Testis (tissue), 5 donors: ENCODE measurements at places on chromosomes 7 and 10. TPM values are rescaled to one million over a fixed set of nuclear protein-coding genes. Genes with fewer than 3 reads are reported as not detected.
A peak's percentile ranks its signal among the peaks of the same experiment; 100 is the strongest.

CDCA7L gene
- 47.1 TPM for total RNA-seq

GRCh38 chr10:23319835-23320234 lies 24.8 kb downstream of the C10orf67 start:
- no peak overlapping the region for H3K4me3 ChIP-seq
- DNase-seq = no peak
- H3K27me3 ChIP-seq = no peaks in the 10 kb centered on the region
- no peaks in the 10 kb centered on the region for H3K36me3 ChIP-seq
- no peaks in the 10 kb centered on the region for H3K4me1 ChIP-seq

DNA sequence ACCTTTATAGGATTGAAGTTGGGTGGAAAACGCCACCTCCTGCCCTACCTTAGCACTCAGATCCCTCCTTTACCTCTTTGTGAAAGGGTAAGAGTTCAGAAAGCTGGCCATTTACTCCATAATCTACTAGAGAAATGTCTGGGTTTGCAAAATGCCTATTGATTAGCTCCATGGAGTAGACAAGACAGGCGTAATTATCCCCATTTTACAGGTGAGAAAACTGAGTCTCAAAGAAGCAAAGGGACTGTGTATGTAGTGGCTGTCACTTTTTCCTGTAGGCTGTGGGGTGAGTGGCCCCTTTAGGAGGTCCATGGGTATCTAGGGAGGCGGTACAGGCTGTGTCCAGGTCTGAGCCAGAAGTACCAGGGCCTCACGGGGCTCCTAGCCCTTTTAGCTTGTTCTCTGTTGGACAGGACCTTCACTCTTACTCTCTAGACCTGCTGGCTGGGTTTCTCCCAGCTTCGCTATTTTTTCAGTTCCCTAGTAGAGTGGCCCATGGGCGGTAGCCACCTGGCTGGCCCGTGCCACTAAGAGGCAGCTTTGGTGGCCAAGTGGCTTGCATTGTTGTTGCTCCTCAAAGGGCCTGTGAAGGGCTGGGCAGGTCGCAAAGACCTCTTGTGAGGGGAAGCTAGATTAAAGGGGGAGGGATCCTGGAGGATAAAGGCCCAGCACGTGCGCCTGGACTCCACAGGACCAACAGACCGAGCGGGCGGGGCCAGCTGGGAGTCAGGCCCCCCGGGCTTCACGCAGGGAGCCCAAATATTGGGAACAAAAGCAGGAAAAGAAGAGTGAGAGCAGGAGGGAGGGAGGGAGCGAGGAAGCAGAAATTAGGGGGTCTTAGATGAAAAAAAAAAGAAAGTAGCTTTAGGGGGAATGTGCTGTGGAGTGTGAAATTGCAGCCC lies 4.7 kb upstream of the PAX2 start:
- H3K27me3 ChIP-seq = no peaks in the 10 kb centered on the region
- H3K27ac ChIP-seq = no peak overlapping the region
- DNase-seq = no peak
- H3K36me3 ChIP-seq = no peaks in the 10 kb centered on the region

DNA sequence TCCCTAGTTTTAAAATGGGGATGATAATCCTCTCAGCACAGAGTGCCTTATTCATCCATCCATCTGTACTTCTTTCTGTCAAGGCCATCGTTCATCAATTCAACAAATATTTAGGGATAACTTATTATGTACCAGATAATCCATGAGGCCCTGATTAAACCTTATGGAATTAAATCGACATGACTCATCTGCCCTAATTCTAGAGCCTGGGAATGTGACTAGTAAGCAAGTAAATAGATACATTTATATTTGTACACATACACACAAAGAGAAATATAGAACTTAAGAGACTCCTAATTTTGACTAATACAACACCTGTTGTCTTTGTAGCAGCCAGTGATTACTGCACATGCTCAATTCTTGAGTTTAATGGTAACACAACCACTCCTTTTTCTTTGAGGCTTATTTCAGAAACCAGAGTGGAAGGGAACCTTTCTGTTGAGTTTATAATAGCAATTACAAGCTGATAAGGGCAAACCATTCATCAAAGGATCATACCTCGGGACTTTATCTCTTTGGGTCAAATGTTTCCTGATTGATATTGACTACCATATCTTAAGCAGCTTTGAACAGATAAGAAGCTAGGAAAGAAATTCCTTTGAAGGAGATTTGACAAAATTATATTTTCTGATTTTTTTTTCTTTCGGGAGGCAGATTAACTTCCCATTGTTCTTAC lies 122.7 kb downstream of the ARID5B start:
- no peak overlapping the region for H3K4me3 ChIP-seq
- peak overlapping the region; percentile 2 for H3K27ac ChIP-seq
- no peak for DNase-seq
- H3K36me3 ChIP-seq = no peaks in the 10 kb centered on the region
- no peaks in the 10 kb centered on the region for H3K4me1 ChIP-seq
- H3K27me3 ChIP-seq = no peaks in the 10 kb centered on the region

DNA sequence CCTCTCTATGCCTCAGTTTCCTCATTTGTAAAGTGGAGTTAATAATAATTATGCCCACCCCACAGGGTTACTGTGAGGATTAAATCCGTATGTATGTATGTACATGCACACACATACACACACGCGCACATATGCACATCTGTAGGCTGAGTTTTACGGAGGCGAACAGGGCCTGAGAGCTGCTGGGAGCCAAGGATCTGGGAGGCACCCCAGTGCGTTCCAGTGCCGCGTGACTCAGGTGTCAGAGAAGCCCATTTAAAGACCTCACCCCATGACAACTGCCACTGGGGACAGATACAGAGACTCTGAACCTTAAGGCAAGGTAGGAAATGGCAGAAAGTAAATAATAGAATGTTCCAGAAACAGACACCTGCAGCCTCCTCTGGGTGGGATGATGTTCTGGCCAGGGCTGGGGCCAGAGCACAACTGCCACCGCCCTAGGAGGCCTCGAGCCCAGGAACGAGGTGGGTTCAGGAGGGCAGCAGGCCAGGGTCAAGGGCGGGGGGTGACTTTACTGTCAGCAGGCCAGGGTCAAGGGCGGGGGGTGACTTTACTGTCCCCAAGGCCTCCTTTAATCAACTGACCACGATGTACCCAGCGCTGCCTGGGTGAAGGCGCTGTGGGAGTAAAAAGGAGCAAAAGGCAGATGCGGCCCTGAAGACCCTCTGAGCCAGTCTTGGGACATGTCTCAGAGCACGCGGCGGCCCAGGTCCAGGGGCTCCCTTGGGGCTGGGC lies 54.9 kb downstream of the PRKAG2 start:
- H3K27me3 ChIP-seq = no peaks in the 10 kb centered on the region
- no peaks in the 10 kb centered on the region for H3K36me3 ChIP-seq
- no peak overlapping the region for H3K27ac ChIP-seq
- H3K4me3 ChIP-seq = no peak overlapping the region
- DNase-seq = no peak

- no peak overlapping the region for H3K27ac ChIP-seq
- H3K4me1 ChIP-seq = no peaks in the 10 kb centered on the region
- H3K4me3 ChIP-seq = no peak overlapping the region
- DNase-seq = no peak
Observed at GRCh38 chr10:118392761-118393160, 50.6 kb upstream of the FAM204A start.

DNA sequence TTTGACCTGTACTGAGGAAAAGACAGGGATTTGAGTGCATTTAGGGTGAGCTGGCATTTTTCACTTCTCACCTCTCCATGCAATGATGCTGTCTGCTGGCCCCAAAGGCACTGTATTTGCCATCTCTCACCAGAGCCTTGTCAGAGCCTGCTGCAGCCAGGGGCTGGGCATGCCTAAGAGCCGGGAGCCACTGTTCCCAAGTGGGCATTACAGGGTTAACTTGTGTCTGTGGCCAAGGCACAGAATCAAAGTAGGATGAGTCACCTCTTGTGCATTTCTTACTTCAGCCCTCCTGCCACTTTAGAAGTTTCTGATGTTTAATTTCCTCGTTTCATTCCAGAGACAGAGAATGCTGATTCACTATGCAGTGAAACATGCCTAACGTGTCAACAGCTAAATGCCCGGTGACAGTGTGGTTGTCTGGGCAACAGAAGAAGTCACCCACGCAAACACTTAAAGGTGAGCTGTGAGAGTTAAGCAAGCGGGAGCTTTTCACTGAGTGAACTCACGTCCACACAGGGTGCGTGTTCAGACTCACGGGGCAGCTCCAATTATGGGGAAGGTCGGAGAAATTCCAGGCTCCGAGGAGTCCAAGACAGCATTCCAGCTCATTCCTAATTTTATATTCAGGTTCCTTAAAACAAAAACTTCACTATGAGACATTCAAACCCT lies 57.1 kb upstream of the IGFBP3 start:
- peak overlapping the region; percentile 51 for H3K27ac ChIP-seq
- H3K4me1 ChIP-seq = peaks cover 16% of the 10 kb centered on the region
- H3K27me3 ChIP-seq = no peaks in the 10 kb centered on the region
- H3K36me3 ChIP-seq = no peaks in the 10 kb centered on the region
- no peak for DNase-seq

DNA sequence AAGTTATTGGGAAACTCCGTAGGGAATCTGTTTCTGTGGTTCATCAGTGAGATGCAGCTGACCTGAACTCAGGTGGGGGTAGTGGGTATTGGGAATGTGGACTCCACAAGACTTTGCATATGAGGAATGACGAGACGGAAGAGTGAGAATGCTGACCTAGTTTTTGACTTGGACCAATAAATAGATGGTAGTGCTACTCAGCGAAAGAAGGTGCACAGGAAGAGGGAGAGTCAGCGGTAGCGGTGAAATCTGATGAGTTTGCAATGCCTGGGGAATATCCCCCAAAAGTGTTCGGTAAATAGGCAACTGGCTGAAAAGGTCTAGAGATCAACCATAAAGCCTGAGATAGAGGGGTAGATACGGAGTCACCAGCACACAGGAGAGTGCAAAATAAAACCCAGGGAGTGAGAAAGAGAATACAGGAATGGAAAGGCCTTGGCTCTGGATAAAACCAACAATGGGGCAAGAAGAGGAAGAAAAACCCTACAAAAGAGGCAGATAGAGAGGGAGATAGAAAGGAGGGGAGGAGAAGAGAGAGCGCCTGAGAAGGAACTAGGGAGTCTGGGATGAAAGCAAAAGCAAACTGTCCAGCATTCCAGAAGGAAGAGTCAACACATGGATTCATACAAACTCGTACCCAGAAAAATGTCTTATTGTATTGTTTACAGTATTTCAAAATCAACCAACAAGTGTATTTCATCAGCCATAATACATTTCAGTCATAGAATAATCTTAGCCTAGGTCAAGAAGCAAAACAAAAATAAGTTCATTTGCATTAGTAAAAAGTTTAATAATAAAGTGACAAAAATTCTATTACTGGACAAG lies 5.4 kb downstream of the ARHGAP21 start:
- H3K27ac ChIP-seq = no peak overlapping the region
- peaks cover 9% of the 10 kb centered on the region for H3K4me1 ChIP-seq
- H3K36me3 ChIP-seq = no peaks in the 10 kb centered on the region

ADRB1 gene
- 0.99 TPM for total RNA-seq

- H3K27ac ChIP-seq = no peak overlapping the region
- H3K4me1 ChIP-seq = peaks cover 12% of the 10 kb centered on the region
- no peaks in the 10 kb centered on the region for H3K27me3 ChIP-seq
- H3K36me3 ChIP-seq = no peaks in the 10 kb centered on the region
Observed at GRCh38 chr10:132163278-132163765, 23.4 kb upstream of the DPYSL4 start.

GRCh38 chr7:38699471-38699870 lies 68.3 kb upstream of the AMPH start:
- H3K4me3 ChIP-seq = no peak overlapping the region
- H3K27ac ChIP-seq = no peak overlapping the region
- no peak for DNase-seq
- H3K36me3 ChIP-seq = no peaks in the 10 kb centered on the region

DNA sequence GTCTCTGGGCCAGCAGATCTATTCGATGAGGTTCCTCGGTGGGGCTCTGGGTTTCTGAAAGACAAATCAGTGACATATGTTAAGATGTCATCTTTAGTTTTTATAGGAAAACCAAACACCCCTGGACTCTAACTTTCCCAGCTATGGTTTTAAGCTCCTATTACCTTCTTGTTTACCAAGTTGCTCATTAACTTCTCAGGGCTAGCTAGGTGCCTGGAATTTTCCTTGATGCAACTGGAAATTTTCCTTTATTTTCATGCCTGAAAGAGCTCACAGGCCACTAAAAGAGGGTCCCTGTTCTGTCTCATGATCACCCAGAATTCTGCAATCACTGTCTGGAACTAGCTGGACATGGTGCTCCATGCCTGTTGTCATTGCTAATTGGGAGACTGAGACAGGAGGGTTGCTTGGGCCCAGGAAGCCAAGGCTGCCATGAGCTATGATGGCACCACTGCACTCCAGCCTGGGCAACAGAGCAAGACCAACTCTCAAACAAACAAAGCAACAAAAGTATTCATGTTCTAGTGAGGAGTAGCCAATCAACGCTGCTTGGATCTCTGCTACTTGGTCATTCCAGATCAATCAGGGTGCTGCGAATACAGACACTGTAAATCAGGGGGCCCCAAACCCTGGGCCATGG lies 1173.5 kb upstream of the AUTS2 start:
- no peak overlapping the region for H3K4me3 ChIP-seq

VGF gene
- total RNA-seq = 2.3 TPM

GRCh38 chr10:111472445-111472844 lies 395.6 kb downstream of the ADRA2A start:
- H3K27me3 ChIP-seq = no peaks in the 10 kb centered on the region
- no peak overlapping the region for H3K27ac ChIP-seq
- no peak for DNase-seq
- H3K4me3 ChIP-seq = no peak overlapping the region
- no peaks in the 10 kb centered on the region for H3K4me1 ChIP-seq

JCAD gene
- 109 TPM for total RNA-seq

HABP2 gene
- total RNA-seq = not detected

DNA sequence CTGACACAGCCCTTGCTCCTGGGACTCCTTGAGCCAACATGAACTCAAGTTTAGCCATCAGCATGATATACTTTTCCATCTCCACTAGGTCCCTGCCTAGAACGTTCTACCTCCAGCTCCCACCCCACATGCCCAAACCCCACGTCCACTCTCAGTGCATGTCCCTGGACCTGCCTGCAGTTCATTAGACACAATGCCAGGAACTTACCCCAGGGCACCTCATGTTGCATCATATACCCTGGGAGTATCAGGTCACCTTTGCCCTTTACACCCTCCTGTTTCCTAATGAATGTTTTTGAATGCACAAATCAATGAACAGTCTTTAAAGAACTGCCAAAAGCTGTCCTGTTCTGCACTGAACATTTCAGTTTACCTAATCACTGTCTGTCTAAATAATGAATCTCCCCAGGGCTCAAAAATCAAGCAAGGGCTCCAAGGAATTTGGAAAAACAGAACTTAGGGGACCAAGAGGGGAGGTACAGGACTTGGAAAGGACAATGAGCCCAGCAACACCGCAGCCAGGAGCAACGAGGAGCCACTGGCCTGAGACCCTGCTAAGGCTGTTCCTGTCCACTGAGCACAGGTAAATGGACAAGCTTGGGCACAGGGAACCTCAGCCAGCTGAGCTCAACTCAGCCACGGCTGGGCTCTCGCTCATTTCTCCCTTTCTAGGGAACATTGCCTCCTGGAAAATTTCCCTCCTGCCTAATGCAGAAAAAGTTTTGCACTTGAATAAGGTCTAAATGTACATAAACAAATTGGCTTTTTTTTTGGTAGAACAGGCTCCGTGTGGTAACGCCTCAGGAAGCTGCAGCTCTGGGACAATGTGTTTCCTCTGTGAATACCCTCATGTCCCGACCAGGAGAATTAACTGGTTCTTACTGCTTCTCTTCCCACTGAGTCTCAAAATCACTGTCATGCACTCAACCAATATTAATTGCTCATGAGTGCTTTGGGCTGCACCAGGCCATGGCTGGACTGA lies 7.4 kb downstream of the MAT1A start:
- H3K27ac ChIP-seq = no peak overlapping the region
- no peaks in the 10 kb centered on the region for H3K27me3 ChIP-seq
- peaks cover 25% of the 10 kb centered on the region for H3K4me1 ChIP-seq
- H3K36me3 ChIP-seq = no peaks in the 10 kb centered on the region
